T-cell (primary cell): ENCODE measurements at places on chromosomes 3 and 15. TPM values are rescaled to one million over a fixed set of nuclear protein-coding genes. Genes with fewer than 3 reads are reported as not detected.

DUOX1 gene
- total RNA-seq: not detected

TM2D3 gene
- total RNA-seq: 58.9 TPM

CCDC9B gene
- total RNA-seq: 1.7 TPM

WDR72 gene
- not detected for total RNA-seq

CLEC3B gene
- total RNA-seq: 0.55 TPM

PLOD2 gene
- not detected for total RNA-seq

SLC28A1 gene
- not detected for total RNA-seq

AMIGO3 gene
- 1.4 TPM for total RNA-seq

FBN1 gene
- total RNA-seq: 0.28 TPM

SLC51B gene
- not detected for total RNA-seq

CSPG5 gene
- total RNA-seq: 0.29 TPM

XCR1 gene
- 0.28 TPM for total RNA-seq

OXNAD1 gene
- total RNA-seq: 78.5 TPM

GATM gene
- 5.5 TPM for total RNA-seq

FBXO40 gene
- not detected for total RNA-seq

RBPMS2 gene
- total RNA-seq: 0.26 TPM

RTP3 gene
- total RNA-seq: not detected

IL5RA gene
- 5.0 TPM for total RNA-seq

CHRNA7 gene
- 0.79 TPM for total RNA-seq

NOX5 gene
- not detected for total RNA-seq

GPR15 gene
- total RNA-seq: 69.9 TPM

GOLIM4 gene
- total RNA-seq: 1.5 TPM

IGF2BP2 gene
- 0.99 TPM for total RNA-seq

PDHB gene
- total RNA-seq: 27.0 TPM

MASP1 gene
- not detected for total RNA-seq

POPDC2 gene
- 3.9 TPM for total RNA-seq
